Esophagus mucosa (tissue), 1 donor: ENCODE measurements at places on chromosomes 16 and 17.

- ATAC-seq = no peak
Measured at GRCh38 chr17:15431196-15431595, 36.2 kb downstream of the CDRT4 start.

GRCh38 chr16:19713697-19714096, 4.3 kb downstream of the KNOP1 start:
- ATAC-seq = no peak

- no peak for ATAC-seq
Measured at GRCh38 chr17:45256114-45256966, 5.6 kb downstream of the SPATA32 start.

DNA sequence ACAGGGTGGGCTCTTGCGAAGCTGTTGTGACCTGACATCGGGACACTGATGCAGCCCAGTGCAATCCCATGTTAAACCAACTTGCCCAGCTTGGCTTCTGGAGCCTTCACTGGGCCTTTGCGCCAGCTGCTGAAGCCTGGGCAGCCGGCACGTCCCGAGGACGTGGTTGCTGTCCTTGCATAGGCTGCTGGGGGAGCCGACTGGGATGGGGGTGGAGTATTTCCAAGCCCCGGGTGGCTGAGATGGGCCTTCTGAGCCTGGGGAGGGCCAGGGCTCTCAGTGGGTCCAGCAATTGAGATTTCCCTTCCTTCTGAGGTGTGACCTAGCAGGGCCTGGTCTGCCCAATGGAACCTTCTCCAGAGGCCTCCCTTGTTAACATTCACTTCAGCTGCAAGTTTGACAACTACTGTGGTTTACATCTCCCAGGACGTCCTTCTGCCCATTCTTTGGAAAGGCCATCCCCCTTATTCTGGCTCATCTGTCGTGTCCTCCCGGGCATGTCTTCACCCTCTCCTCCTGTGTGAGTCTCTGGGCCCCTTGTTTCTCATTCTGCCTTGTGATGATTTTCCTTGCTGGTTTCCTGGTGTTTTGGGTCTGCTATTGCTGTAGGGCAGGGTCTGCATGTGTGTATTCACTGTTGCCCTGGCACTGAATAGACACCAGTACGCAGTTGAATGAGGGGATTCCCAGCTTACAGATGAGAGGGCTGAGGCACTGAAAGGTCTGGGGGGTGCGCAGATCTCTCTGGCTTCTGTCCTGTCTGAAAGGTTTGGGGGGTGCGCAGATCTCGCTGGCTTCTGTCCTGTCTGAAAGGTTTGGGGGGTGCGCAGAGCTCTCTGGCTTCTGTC, 34.4 kb downstream of the HAPSTR1 start:
- ATAC-seq = no peak

DNA sequence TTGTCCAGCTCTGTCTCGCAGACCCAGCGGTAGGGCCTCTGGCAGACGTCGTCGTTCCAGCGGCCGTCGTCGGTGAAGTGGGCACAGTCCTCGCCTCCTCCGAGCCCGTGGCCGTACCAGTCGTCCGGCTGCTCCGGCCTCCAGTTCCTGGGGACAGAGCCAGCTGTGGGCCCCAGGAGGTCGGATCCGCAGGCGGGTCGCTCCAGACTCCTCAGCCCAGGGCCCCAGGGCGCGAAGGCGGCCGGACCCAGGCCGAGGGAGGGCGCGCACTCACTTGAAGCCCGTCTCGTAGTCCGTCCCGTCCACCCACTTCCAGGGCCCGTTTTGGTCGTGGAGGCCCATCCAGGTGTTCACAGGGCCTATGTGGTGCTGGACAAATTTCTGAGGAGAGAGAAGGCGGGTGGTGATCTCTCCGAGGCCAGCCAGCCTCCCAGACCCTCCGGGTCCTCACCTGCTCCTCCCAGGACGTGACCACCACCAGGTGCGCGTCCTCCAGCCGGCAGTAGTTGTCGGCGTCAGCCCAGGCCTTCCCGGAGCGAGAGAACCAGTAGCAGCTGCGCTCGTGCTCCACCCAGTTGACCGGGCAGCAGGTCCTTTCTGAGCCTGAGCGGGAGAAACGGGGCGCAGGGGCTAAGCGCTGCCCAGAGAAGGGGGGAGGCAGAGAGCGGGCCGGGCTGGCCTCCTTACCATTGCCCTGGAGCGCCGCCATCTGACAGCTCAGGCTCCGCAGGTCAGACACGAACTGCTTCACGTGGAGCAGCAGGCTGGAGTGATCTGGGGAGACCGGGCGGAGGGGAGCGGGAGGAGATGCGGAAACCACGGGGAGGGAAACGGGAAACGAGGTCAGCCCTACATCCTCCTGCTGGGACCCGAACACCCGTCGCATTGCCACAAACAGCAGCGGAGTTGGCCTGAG, 5.2 kb downstream of the ASGR1 start:
- peak; percentile 61 for ATAC-seq

- no peak for ATAC-seq
Measured at GRCh38 chr16:46822270-46822669, 8.7 kb downstream of the C16orf87 start.

DNA sequence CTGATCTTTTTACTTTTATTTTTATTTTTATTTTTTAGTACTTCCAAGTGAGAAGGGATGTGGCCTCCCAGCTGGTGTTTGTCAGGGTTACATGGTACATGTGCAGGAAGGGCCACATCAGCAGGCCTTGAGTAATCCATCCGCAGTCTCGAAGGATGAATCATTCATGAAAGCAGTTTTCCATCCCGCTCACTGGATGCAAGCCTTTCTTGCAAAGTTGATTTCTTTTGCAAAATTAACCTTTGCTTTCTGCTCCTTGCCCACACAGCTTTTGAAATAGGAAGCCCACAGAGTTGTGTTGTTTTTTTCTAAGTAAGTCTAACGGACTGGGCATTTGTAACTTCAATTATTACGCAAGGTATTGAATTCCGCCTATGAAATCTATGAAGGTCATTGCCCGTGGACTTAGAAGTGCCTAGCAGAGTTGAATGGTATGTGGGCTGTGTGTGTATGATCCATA, 157.4 kb downstream of the PRKCA start:
- ATAC-seq = peak; percentile 81

DNA sequence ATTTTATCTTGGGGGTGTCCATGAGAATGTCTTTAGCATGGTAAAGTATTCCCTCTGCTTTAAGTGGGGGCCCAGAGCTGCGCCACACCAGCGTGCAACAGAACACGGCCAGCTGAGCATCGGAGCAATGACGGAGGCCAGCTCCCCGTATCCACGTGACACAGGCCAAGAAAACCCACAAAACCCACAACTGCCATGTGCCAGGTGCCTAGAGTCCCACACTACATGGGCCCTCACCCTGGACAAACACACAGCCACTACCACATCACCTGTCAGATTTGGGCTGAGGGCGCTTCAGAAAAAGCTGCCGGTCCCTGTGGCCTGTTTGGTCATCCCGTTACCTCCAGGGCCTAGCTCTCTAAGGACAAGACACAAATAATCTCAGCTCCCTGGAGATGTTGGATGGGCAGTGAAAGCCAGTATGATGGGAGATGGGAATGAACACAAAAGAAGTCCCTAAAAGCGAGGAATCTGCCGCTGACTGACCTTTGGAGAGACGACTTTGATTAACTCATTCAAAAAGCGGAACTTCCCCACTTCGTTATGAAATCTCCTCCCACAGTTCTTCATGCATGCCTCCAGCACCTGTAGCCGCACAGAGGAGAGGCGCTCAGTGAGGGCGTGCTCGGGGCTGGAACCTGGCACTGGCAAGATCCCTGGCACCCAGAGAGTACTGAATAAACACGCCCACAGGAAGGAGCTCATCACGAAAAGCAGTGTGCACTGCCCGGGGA, 17.1 kb downstream of the GGA3 start:
- ATAC-seq = peak; percentile 27

DNA sequence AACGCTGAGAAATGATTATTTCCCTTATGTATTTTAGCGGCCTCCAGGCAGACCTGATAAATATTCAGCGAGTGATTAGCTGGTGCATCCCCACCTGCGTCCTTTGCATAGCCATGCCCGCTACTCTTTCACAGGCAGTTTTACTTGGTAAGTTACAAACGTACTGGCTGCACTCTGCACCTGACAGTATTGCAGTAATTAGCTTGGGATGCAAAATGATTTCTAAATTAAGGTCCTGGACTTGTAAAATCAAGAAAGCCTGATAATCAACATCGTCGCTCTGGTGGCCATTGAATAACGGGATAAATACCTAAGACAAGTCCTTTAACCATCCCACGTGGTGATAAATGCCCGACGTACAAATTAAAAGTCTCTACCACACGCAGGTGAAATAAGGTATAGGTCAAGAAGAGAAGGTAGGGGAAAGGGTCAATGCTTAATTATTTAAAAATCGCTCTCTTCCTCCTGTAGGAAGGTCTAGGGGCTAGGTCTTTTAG, 998 bp upstream of the PRKCA start:
- ATAC-seq = no peak

DNA sequence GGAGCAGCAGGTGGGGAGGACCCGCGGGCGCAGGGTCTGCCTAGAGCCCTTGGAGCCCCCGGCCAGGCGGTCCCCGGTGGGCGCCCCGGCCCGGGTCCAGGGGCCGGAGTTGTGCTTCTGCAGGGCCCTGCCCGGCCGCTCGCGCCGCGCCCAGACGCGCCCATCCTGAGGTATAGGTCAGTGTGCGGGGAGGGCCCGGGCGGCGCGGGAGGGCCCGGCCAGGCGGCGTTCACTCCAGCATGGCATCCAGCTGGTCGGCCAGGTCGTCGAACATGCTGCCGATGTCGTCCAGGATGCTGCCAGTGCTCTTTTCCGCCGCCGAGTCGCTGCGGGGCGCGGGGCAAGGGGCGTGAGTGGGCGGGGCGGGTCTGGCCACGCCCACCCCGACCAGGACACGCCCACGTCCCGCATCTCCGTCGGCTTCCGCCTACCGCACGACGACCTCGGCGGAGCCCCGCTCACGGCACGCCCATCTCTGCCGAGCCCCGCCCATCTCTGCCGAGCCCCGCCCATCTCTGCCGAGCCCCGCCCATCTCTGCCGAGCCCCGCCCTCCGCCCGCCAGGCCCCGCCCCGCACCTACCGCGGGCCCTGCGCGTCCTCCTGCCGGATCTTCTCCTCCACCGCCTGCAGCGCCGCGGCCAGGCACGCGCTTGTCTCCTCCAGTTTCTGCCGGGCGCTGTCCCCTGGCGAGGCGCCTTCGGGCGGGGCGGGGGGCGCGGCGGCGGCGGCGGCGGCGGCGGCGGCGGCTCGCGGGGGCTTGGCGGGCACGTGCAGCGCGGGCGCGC, 17.9 kb downstream of the CASKIN1 start:
- peak; percentile 62 for ATAC-seq
